Ovary (tissue), 10 donors: ENCODE measurements at places on chromosomes 5 and 9. TPM values are rescaled to one million over a fixed set of nuclear protein-coding genes. Genes with fewer than 3 reads are reported as not detected.
A peak's percentile ranks its signal among the peaks of the same experiment; 100 is the strongest.

DNA sequence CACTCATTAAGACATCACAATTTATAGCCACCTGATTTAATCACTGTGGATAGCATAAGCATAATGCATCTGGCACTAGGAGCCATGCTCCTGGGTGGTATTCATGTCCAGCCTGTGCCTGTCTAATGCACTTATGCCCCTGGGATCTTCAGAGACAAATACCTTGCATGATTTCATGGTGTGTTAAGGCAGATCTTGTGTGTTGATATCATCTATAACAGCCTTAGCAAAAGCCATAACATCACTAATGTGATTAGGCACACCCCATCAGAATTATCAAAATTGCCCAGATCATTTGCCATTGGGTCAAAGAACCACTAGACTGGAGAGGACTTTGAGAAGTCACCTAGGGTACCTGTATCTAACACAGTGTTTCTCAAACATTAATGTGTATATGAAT, 43.7 kb upstream of the SELENOP start:
- peaks cover 4% of the 10 kb centered on the region for H3K4me1 ChIP-seq
- no peaks in the 10 kb centered on the region for H3K27me3 ChIP-seq
- H3K27ac ChIP-seq = no peak overlapping the region
- DNase-seq = no peak
- no peak overlapping the region for H3K4me3 ChIP-seq

DNA sequence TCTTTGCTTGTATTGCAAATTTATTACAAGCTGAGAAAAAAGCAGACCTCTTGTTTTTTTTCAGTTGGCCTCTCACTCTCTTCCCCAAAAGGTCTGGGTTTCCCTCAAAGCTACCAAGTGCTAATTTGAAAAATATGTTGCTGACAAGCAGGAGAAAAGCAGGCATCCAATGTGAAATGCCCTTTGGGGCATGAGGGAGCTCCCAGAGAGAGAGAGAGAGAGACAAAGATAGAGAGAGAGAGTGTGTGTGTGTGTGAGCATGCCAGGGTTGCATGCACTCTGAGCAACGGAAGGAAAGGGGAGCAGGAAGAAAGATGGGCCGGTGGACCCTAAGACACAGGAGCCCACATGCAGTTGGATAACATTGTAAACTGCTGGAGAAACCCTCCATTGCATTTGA, 358.4 kb downstream of the TMEM38B start:
- no peak overlapping the region for H3K4me3 ChIP-seq
- H3K4me1 ChIP-seq = no peaks in the 10 kb centered on the region
- no peak for DNase-seq
- no peak overlapping the region for H3K27ac ChIP-seq
- H3K27me3 ChIP-seq = no peaks in the 10 kb centered on the region

GRCh38 chr9:76032038-76032796, 141.7 kb downstream of the PCSK5 start:
- DNase-seq = no peak
- H3K27me3 ChIP-seq = no peaks in the 10 kb centered on the region
- H3K4me1 ChIP-seq = no peaks in the 10 kb centered on the region

- no peak overlapping the region for H3K27ac ChIP-seq
- H3K27me3 ChIP-seq = no peaks in the 10 kb centered on the region
- no peaks in the 10 kb centered on the region for H3K4me1 ChIP-seq
- no peaks in the 10 kb centered on the region for H3K36me3 ChIP-seq
These were observed 10.2 kb downstream of the FBXO10 start for GRCh38 chr9:37565661-37566618.

GRCh38 chr9:32940740-32941139, 60.7 kb downstream of the APTX start:
- H3K36me3 ChIP-seq = no peaks in the 10 kb centered on the region
- no peaks in the 10 kb centered on the region for H3K4me1 ChIP-seq
- no peak overlapping the region for H3K27ac ChIP-seq
- H3K27me3 ChIP-seq = no peaks in the 10 kb centered on the region
- H3K4me3 ChIP-seq = no peak overlapping the region

- no peaks in the 10 kb centered on the region for H3K27me3 ChIP-seq
- H3K36me3 ChIP-seq = no peaks in the 10 kb centered on the region
- H3K4me3 ChIP-seq = no peak overlapping the region
- no peak overlapping the region for H3K27ac ChIP-seq
These were observed 169.2 kb downstream of the MEF2C start for GRCh38 chr5:88713818-88714217.

GRCh38 chr5:119309326-119309725, 46.5 kb upstream of the TNFAIP8 start:
- H3K27ac ChIP-seq = no peak overlapping the region
- no peak overlapping the region for H3K4me3 ChIP-seq
- DNase-seq = no peak

- H3K27me3 ChIP-seq = no peaks in the 10 kb centered on the region
- no peak overlapping the region for H3K4me3 ChIP-seq
- no peak overlapping the region for H3K27ac ChIP-seq
These were observed 512.9 kb downstream of the NTRK2 start for GRCh38 chr9:85182383-85182782.

- no peaks in the 10 kb centered on the region for H3K4me1 ChIP-seq
- DNase-seq = no peak
- H3K27me3 ChIP-seq = no peaks in the 10 kb centered on the region
- no peak overlapping the region for H3K27ac ChIP-seq
- H3K4me3 ChIP-seq = no peak overlapping the region
- H3K36me3 ChIP-seq = no peaks in the 10 kb centered on the region
These were observed 98.1 kb downstream of the DOCK8 start for GRCh38 chr9:312596-313320.

DNA sequence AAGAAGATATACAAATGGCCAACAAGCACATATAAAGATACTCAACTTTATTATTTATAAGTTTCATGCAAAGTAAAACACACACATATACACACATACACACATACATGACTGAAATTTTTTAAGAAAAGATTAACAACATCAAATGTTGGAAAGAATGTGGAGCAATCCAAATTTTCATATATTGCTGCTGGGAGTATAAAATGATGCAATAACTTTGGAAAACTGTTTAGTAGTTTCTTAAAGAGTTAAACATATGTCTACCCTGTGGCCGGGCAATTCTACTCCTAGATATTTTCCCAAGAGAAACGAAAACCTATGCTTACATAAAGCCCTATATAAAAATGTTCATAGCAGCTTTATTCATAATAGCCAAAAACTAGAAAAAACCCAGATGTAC, 99.8 kb upstream of the NR4A3 start:
- no peaks in the 10 kb centered on the region for H3K4me1 ChIP-seq
- no peaks in the 10 kb centered on the region for H3K27me3 ChIP-seq
- no peak overlapping the region for H3K27ac ChIP-seq
- no peaks in the 10 kb centered on the region for H3K36me3 ChIP-seq
- no peak for DNase-seq

GRCh38 chr9:114518599-114519022, 13.3 kb upstream of the WHRN start:
- no peak overlapping the region for H3K27ac ChIP-seq
- DNase-seq = no peak
- H3K36me3 ChIP-seq = no peaks in the 10 kb centered on the region
- H3K4me3 ChIP-seq = no peak overlapping the region
- no peaks in the 10 kb centered on the region for H3K27me3 ChIP-seq

GRCh38 chr9:79583952-79584654, 12.3 kb downstream of the TLE4 start:
- peaks cover 32% of the 10 kb centered on the region for H3K4me1 ChIP-seq
- H3K27ac ChIP-seq = no peak overlapping the region
- no peaks in the 10 kb centered on the region for H3K36me3 ChIP-seq
- no peak overlapping the region for H3K4me3 ChIP-seq
- H3K27me3 ChIP-seq = no peaks in the 10 kb centered on the region

DNA sequence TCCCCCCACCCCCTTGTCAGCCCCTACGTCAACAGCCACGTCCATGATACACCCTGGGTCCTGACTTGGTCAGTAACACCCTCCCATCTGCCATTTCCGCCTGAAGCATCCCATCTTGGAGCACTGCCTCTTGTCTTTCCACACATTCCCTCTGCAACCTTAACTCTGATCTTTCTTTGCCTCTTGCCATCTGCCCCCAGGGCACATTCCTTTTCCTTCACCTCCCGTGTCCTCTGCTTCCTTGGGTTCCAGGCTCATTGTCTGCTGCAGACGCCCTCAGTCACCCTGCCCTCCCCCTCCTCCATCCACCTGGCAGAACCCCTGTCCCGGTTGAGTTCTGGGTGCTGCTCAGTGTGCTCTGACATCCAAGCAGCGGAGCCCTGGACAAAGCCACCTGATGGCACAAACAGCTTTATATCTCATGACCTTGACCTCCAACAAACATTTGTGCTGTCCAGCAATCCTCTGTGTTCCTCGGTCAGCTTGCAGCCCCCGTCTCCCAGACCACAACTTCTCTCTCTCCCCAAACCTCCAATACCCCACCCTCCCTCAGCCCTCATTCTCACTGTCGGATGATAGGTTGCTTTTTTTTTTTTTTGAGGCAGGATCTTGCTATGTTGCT, 97.7 kb upstream of the IER5L start:
- no peak overlapping the region for H3K27ac ChIP-seq
- H3K4me1 ChIP-seq = no peaks in the 10 kb centered on the region
- peak; percentile 13 for DNase-seq
- H3K4me3 ChIP-seq = no peak overlapping the region

GRCh38 chr5:161001604-161002003, 149.6 kb upstream of the ATP10B start:
- H3K27me3 ChIP-seq = no peaks in the 10 kb centered on the region
- no peak overlapping the region for H3K27ac ChIP-seq
- DNase-seq = no peak
- H3K4me3 ChIP-seq = no peak overlapping the region
- no peaks in the 10 kb centered on the region for H3K36me3 ChIP-seq

- DNase-seq = no peak
- no peak overlapping the region for H3K4me3 ChIP-seq
- H3K4me1 ChIP-seq = peaks cover 2% of the 10 kb centered on the region
- no peak overlapping the region for H3K27ac ChIP-seq
- H3K36me3 ChIP-seq = no peaks in the 10 kb centered on the region
These were observed 97.1 kb downstream of the GOLPH3 start for GRCh38 chr5:32076699-32077695.

GRCh38 chr9:88775037-88775471, 216.2 kb upstream of the S1PR3 start:
- H3K36me3 ChIP-seq = no peaks in the 10 kb centered on the region
- H3K27me3 ChIP-seq = no peaks in the 10 kb centered on the region
- DNase-seq = no peak
- H3K4me3 ChIP-seq = no peak overlapping the region

DNA sequence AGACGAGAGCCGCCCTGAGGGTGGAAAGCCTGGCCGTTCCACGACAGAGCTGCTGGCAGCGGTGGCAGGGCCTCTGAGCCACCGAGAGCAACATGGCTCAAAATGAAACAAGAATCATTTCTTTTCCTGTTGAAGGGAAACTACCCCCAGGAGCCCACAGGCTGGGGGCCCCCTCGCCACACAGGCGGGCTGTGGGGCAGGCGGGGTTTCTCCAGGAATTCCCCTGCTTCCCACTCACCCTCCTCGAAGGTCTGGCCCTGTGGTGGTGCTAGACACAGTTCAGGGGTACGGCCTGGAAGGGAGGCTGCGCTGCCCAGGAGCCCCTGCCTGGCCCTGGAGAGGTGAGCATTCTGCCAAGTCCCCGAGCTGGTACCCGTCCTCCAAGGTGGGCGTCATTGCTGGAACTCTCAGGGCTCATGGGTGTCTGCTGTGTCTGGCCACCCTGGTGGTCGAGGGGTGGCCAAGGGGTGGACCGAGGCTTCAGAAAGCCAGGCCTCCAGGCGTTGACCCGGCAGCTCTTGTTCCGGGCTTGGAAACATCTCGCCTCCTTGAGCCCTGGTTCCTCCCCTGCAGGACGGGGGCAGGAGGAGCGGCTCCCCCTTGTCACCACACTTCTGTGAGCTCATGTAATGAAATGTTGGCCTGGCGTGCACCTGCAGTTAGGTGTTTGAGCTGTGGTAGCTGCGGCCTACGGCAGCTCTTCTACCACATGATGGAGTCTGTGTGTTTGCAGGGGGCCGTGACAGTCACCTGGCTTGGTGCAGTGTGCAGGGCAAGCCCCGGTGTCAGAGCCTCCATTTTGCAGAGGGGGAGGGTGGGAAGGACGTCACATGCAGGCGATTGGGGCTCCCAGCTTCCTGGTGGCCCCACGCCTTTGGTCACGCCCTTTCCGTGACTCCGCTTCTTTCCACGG, 65.3 kb downstream of the RXRA start:
- H3K27me3 ChIP-seq = no peaks in the 10 kb centered on the region
- no peak overlapping the region for H3K27ac ChIP-seq
- no peak overlapping the region for H3K4me3 ChIP-seq
- no peak for DNase-seq
- H3K4me1 ChIP-seq = peaks cover 25% of the 10 kb centered on the region

DNA sequence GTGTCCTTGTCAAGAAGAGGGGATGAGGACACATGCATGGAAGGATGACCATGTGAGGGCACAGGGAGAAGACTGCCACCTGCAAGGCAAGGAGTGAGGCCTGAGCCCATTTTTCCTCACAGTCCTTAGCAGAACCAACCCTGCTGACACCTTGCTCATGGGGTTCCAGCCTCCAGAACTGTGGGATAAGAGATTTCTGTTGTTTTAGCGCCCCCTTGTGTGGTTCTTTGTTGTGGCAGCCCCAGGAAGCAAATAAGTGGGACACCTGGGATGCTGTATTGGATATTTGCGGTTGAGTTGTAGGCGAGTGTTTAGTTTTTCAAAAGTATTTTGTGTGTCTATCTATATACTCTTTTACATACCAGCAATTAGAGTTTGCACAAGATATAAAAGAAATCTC, 206.4 kb downstream of the NXNL2 start:
- no peak for DNase-seq
- H3K4me1 ChIP-seq = peaks cover 1% of the 10 kb centered on the region
- no peak overlapping the region for H3K27ac ChIP-seq
- no peaks in the 10 kb centered on the region for H3K27me3 ChIP-seq

GRCh38 chr9:115115117-115115880, 2.7 kb downstream of the TNC start:
- no peak overlapping the region for H3K27ac ChIP-seq
- no peaks in the 10 kb centered on the region for H3K27me3 ChIP-seq
- no peaks in the 10 kb centered on the region for H3K36me3 ChIP-seq
- no peak for DNase-seq
- peak overlapping the region; percentile 37 for H3K4me3 ChIP-seq

DNA sequence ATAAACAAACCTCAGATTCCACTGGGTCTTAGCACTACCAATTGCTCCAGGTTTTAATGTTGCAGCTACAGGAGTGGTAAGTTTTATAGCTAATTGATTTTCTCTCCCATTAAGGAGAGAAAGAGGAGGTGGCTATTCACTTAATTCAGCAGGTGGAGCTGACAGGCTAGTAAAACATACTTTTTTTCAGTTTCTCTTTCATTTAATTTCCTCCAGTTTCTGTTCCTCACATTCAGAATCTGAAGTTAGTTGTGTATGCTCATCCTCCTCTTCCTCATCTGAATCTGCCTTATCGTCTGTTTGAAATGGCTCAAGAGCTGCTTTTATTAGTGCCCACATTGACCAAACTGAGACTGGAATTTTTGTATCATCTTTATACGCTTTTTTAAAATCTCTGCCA, 98.0 kb downstream of the PLPPR1 start:
- H3K4me3 ChIP-seq = no peak overlapping the region
- H3K27ac ChIP-seq = no peak overlapping the region
- no peaks in the 10 kb centered on the region for H3K36me3 ChIP-seq
- DNase-seq = no peak

Gene GNA14
- total RNA-seq = 6.1 TPM

Gene GZMA
- not detected for total RNA-seq

Gene FOXI1
- total RNA-seq = not detected

Gene PCDHGB4
- 6.0 TPM for total RNA-seq

Gene PCDHGA3
- 8.6 TPM for total RNA-seq

Gene SLC46A2
- total RNA-seq = not detected

Gene FOXD4L3
- total RNA-seq = not detected

Gene INSL4
- not detected for total RNA-seq

Gene TRAF1
- total RNA-seq = 4.3 TPM

Gene PPP3R2
- total RNA-seq = not detected
